ENCODE measurements at places on chromosomes 16 and 17.

GRCh38 chr17:34606763-34607162, 27.4 kb downstream of the TMEM132E start:
- no peak for DNase-seq

GRCh38 chr16:86231321-86231995, 278.9 kb upstream of the FOXF1 start:
- no peak for DNase-seq

- no peak for DNase-seq
Observed at GRCh38 chr16:4246777-4247459, 5.0 kb upstream of the SRL start.

- DNase-seq, result no peak
Observed at GRCh38 chr16:69253870-69254341, 57.2 kb upstream of the VPS4A start.

DNA sequence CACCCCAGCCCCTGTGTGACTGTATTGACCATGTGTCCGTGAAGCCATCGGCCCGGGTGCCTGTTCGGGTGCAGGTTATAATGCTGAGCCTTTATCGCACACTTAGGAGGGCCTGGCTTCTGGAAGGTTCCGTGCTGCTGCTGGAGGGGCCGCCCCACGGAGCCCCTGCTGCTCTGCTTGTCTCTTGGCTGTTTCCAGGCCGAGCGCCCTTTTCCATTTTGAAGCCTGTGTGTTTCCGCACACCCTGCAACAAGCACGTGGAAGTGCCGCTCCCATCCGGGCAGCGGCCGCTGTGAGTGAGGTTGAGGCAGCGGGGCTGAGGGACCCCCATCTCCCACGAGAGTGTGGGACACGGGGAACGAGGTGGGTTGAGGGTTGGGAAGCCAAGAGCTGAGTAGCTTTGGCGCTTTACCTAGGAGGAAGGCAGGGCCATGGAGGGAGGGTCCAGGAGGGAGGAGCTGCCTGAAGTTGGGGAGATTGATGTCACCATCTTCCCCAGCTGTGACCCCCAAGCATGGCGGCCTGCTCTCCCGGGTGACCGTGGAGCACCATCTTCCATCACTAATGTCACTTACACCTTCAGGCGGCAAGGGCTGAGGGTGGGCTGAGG, 200.1 kb upstream of the GSE1 start:
- no peak for DNase-seq

- DNase-seq, result peak; percentile 4
Observed at GRCh38 chr16:28623172-28623711, 13.4 kb upstream of the SULT1A1 start.

GRCh38 chr17:13031718-13032350, 14.0 kb upstream of the ELAC2 start:
- DNase-seq, result no peak

DNA sequence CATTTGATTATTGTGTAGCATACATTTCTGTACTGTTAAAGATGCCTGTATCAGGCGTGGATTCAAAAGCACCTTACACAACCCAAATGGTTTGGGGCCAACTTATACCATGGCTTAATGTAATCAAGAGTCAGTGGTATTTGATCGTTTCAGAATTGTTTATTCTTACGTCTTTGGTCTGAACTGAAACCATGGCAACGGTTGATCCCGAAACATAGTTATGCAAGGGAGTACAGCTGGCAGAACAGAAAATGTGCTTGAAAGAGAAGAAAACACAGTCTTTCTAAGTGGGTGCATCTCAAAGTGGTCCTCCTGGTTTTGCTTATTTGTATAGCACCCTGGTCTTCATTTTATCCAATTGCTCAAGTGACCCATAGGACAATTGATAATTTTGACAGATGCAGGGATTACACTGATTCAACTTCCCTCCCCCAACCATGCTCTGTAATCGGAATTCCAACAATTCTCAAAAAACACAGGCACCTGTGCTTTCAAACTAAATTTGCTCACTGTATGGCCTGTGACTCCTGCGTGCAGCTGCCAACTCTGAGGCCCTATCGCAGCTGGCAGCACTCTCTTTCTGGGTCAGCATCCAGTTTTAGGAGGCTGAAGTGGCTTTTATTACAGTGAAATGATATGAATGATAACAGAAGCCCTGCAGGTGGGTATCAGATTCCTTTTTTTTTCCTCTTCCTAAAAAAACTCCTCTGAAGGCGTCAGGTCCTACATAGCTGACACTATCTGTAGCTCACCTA, 77.0 kb upstream of the AXIN2 start:
- DNase-seq, result no peak

- no peak for DNase-seq
Observed at GRCh38 chr16:3494386-3494973, 809 bp downstream of the C16orf90 start.

- no peak for DNase-seq
Observed at GRCh38 chr17:42895185-42895555, 5.4 kb upstream of the G6PC1 start.

DNA sequence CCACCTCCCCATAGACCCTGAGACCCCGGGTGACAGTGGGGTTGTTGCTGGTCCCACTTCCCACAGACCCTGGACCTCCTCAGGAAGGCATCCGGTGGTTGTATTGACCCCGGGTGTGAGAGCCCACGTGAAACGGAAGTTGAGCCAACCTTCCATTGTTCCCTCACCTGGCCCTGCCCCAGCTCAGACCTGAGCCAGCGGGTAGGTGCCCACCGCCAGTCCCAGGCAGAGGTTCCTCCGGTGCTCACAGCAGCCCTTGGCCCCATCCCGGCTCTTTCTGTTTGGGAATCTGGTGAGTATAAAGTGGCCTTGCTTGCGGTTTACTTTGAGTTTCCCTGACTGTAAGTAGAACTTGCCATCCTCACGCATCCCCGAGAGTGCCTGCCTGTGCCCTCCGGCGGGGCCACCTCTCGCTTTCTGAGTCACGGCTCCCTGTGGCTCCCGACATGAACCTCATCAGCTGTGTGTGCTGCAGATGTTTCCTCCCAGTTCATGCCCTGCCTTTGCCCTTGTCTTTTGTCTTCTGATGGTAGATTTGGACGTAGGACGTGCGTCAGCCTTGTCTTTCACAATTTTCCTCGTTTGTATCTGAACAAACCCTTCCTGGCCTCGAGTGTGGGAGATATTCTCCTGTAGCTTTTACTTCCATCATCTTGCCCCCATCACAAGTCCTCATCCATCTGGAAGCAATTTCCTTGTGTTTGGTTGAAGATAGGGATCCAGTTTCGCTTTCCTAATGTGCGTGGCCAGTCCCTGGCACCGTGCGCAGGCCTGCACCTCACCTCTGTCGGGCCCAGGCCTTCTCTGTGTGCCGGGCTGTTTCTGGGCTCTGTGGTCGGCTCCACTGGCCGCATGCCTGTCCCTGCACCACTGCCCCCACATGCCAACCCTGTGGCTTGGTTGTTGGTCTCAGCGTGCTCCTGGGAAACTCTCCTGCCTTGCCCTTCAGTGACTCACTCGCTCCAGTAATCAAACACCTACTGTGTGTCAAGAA, 76.0 kb downstream of the METRNL start:
- DNase-seq, result no peak

GRCh38 chr17:77478899-77479298, 338.1 kb downstream of the SEC14L1 start:
- no peak for DNase-seq

GRCh38 chr16:13118091-13118490, 216.7 kb downstream of the SHISA9 start:
- DNase-seq, result no peak

GRCh38 chr17:49223517-49224197, 6.9 kb downstream of the PHOSPHO1 start:
- peak; percentile 68 for DNase-seq

- DNase-seq, result no peak
Observed at GRCh38 chr16:10088380-10088793, 93.8 kb downstream of the GRIN2A start.

- DNase-seq, result no peak
Observed at GRCh38 chr17:81863833-81864768, 3.8 kb upstream of the P4HB start.

- no peak for DNase-seq
Observed at GRCh38 chr16:54204756-54205155, 81.8 kb downstream of the IRX3 start.

- no peak for DNase-seq
Observed at GRCh38 chr16:2806286-2806685, 8.0 kb downstream of the PRSS41 start.

DNA sequence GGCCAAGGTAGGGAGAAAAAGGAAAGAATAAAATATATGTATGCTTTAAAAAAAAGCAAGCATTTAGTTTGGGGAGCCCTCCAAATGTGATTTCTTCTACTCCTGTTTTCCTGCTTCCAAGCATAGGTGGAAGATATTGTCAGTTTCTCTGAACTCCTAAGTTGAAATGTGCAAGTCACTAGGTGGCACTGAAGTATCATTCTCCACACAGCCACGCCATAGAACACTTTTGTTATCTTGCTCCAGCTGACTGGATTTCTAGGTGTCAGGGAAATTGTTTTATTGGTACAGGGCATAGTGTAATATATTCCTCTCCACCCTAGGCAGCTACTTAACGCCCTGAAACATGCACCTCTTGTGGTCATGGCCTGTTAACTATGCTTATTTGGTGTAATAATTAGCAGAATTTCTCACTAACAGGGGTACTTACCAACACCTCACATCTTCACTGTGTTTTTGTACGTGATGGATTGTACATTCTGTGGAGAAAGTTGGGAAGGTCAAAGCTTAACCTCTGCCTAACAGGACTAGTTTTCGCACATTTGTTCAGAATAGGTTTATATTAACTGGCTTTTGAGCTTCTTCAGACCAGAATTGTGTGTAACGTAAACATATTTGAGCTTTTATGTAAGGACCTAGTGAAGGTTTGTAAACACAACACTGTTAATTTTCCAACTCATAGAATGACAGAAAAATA, 69.3 kb downstream of the FTO start:
- no peak for DNase-seq

DNA sequence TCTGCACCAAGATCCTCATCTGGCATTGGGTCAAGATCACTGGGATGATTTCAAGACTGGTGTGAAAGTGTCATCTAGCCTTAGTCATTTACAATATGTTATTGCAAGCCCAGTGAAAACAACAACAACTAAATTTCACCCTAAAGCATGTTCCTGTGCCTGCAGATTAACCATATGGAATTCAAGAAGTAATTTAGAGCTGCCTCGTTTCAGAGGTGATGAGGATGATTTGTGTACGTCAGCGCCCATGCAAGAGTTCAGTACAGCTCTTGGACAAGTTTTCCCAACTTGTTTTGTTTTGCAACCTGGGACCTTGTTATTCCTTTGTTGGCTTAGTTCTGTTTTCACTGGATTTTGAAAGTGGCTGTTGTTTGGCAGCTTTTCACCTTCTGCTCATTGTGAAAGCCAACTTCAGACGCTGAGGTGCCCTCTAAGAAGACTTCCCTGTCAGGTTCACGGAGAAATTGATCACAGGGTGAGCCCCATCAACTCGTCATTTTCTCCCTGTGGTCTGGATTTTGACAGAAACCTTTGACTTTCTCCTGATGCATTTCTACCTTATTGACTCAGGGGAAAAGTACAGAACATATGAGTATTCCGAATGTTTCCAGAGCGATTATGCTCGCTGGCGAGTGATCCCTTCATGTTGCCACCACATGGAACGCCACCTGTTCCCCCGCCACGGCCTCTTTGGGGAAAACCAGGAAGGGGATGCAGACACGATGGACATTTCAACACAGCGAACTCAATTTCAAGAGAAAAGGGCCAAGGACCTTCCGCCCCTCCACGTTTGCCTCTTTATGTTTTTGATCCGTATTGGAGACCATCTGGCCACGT, 85.6 kb downstream of the FOXL1 start:
- no peak for DNase-seq

- DNase-seq, result peak; percentile 65
Observed at GRCh38 chr17:7436556-7437368, 1.5 kb downstream of the TMEM102 start.

DNA sequence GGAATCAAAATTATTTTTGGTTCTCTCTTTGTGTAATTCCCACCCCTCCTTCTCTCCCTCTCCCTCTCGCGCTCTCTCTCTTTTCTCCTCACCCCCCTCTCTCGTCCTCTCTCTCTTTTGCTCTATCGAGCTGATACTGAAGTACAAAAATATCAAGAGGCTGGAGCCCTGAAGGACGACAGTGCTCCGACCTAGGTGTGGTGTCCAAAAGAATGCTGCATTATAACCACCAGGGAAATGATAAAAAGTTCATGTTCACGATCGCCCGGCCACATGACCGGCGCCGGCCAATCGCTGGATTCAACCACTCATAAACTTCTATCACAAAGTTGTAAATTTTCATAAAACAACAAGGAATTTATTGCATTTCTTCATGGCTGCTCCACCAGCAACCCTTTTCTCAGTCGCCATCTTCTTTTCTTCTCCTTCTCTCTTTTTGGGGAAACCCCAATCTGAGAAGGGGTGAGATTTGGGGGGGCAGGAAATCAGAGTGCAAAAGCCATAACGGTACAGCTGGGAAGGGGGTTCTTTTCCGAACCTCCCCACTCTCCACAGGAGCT, at the start of gene HOXB6:
HOXB6 (minus strand) TSS at position 217 of the 560 bp plus-strand sequence. CDS start 6,836 bp downstream, outside the sequence.
- DNase-seq, result no peak

- no peak for DNase-seq
Observed at GRCh38 chr16:50708373-50709060, 15.1 kb downstream of the NOD2 start.
